Adipose tissue (tissue), 3 donors: ENCODE measurements at places on chromosomes 13 and 19. TPM values are rescaled to one million over a fixed set of nuclear protein-coding genes. Genes with fewer than 3 reads are reported as not detected.

Gene RTBDN
- 0.10 TPM for polyA plus RNA-seq

Gene ZNF665
- 3.5 TPM for polyA plus RNA-seq

Gene PNMA8C
- polyA plus RNA-seq = 0.03 TPM

Gene KLK13
- 1.2 TPM for polyA plus RNA-seq

Gene SIAH3
- polyA plus RNA-seq = not detected

Gene CNMD
- polyA plus RNA-seq = not detected

Gene KCNRG
- polyA plus RNA-seq = not detected

Gene KCNN4
- polyA plus RNA-seq = 2.4 TPM

Gene ZNF77
- polyA plus RNA-seq = 2.1 TPM

Gene CDX2
- 3.2 TPM for polyA plus RNA-seq

Gene CGB5
- not detected for polyA plus RNA-seq

Gene OR7D2
- 0.11 TPM for polyA plus RNA-seq

Gene TTYH1
- polyA plus RNA-seq = 0.79 TPM

Gene ERFL
- 0.12 TPM for polyA plus RNA-seq

Gene TMEM150B
- polyA plus RNA-seq = 2.4 TPM

Gene KLK14
- polyA plus RNA-seq = 0.20 TPM

Gene MIR17HG
- polyA plus RNA-seq = 1.4 TPM

Gene CGB2
- polyA plus RNA-seq = not detected

Gene ZNF180
- 2.4 TPM for polyA plus RNA-seq

Gene NMRK2
- polyA plus RNA-seq = 0.15 TPM

Gene COL4A2
- polyA plus RNA-seq = 93.5 TPM

Gene NFIX
- 77.6 TPM for polyA plus RNA-seq

Gene WDR88
- not detected for polyA plus RNA-seq

Gene LPAR6
- polyA plus RNA-seq = 26.3 TPM

Gene ZNF177
- polyA plus RNA-seq = 0.89 TPM

Gene LIM2
- polyA plus RNA-seq = not detected

Gene POSTN
- polyA plus RNA-seq = 29.4 TPM

Gene C19orf81
- 1.5 TPM for polyA plus RNA-seq

Gene ZNF700
- 3.7 TPM for polyA plus RNA-seq

Gene GNA15
- 8.5 TPM for polyA plus RNA-seq

Gene DAND5
- 0.05 TPM for polyA plus RNA-seq
